WERI-Rb-1 (cell line): ENCODE measurements at places on chromosomes 12 and 14.

GRCh38 chr12:46217541-46218321 is 51.1 kb downstream of the SLC38A1 start:
- no peak for DNase-seq

- DNase-seq, result no peak
Measured at GRCh38 chr12:46361667-46362034, 10.9 kb downstream of the SLC38A2 start.

- DNase-seq, result no peak
Measured at GRCh38 chr12:86799616-86800015, 543.4 kb upstream of the MGAT4C start.

DNA sequence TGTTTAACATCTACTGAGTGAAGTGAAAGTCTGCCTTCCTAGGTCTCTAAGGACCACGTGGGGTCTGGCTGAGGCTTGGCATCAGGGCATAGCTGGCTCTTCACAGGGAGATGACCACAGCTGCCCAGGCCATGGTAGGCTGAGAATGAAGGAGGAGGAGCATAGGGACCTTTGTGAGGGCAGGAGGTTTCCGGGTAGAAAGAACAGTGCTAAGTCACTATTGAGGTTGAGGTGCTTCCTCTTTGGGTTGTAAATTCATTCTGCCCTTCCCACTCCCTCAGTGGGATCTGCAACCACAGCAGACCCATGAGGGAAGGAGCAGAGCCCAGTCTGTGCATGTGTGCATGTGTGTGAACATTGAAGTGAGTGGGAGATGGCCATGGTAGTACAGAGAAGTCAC is 909.6 kb downstream of the VRK1 start:
- no peak for DNase-seq

- no peak for DNase-seq
Measured at GRCh38 chr12:49809906-49810389, 18.3 kb downstream of the NCKAP5L start.

DNA sequence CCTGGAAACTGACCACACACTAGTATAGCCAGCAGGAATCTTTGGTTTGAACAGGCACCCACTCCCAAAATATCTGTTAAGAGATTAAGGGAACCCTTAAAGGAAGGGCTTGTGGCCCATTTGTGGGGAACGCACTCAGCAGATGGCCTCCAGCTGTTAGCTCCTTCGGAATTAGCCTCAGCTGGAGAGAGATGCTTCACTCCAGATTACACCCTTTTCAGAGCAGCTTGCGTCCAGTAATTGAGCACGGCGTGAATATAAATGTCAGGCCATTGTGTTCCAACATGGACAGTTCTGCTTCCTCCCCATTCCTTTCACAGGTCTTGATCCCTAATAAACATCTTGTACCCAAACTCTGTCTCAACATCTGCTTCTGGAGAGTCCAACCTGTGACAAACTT is 397.8 kb downstream of the SEC23A start:
- DNase-seq, result no peak

DNA sequence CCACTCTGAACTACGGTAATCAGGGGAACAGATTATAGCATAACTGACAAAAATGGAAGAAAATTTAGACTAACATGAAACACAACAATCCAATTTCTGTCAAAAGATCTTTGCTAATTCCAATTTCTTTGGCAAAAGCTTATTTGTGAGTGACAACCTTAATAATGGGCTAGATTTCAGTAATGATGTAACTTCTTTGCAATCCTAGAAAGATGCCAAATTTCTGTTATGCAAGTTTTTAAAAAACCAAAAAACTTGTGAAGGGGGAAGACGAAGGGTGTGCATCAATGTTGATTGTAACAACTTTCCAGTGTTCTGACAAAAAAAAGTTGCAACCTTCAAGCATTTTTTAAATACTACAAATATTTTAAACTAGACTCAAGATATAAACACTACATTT is 59.9 kb downstream of the DICER1 start:
- no peak for DNase-seq

DNA sequence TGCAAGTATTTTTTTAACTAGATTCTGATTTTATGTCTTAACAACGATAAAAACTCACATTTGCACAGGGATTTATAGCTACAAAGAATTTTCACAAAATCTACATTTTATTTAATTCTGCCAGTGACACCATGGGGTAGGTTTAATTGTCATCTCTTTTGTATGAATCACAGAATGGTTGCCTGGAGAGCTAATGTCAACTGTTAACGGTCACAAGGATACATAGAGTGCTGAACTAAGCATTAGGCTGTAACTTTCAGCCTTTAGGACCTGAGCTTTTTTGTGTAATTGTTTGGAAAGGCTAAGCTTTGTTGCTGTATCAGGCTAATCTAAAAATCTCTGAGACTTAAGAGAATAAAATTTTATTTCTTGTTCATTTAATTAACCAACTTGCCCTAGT is 465.3 kb upstream of the TBX3 start:
- DNase-seq, result no peak
